Vein endothelial cell (primary cell): ENCODE measurements at places on chromosomes 1 and 21. TPM values are rescaled to one million over a fixed set of nuclear protein-coding genes. Genes with fewer than 3 reads are reported as not detected.

ZNF436 gene
- total RNA-seq = 23.2 and 29.2 TPM in 2 replicates

CYP4Z1 gene
- not detected in 2 replicates for total RNA-seq

C1QA gene
- not detected in 2 replicates for total RNA-seq

CRNN gene
- total RNA-seq = not detected in 2 replicates

S100A2 gene
- total RNA-seq = 0.33 and 0.86 TPM in 2 replicates

DISC1 gene
- total RNA-seq = 21.9 and 25.1 TPM in 2 replicates
